Uterus (tissue), 4 donors: ENCODE measurements at places on chromosomes 2 and 18. TPM values are rescaled to one million over a fixed set of nuclear protein-coding genes. Genes with fewer than 3 reads are reported as not detected.

- no peaks in the 10 kb centered on the region for H3K4me1 ChIP-seq
- H3K36me3 ChIP-seq = no peaks in the 10 kb centered on the region
Observed at GRCh38 chr2:15670981-15671380, 79.3 kb downstream of the DDX1 start.

GRCh38 chr2:240987588-240987987 lies 10.8 kb upstream of the SNED1 start:
- no peak overlapping the region for H3K27ac ChIP-seq
- H3K27me3 ChIP-seq = no peaks in the 10 kb centered on the region
- H3K4me1 ChIP-seq = peaks cover 13% of the 10 kb centered on the region
- H3K36me3 ChIP-seq = no peaks in the 10 kb centered on the region

DNA sequence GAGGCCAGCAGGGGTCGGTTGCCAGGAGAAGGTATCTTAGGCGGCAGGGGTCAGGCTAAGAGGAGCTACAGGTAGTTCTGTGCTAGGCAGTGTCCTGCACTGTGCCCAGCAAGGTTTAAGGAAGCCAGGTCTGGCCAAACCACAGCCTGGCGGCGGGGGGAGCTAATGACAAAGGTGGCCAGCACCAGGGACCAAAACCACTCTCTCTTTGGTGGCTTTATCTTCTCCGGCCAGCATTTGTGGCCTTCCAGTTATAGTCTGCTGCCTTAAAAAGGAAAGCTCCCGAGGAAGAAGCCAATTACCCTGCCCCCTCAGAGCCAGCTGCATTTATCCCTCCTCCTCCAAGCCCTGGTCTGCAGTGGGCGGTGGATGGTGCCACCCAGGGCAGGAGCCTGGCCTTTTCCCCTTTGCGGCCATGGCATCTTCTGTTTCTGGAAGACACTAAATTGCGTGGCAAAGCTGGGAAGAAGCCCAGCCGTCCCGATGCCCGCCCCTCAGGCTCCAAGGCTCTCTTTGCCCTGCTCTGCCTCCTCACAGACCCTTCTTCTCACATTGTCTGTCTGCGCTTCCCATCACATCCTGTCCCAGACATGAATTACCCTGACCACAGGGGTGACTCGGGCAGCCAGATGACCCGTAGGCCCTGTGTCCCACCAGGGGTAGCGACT lies 94.6 kb downstream of the EN1 start:
- H3K27me3 ChIP-seq = no peaks in the 10 kb centered on the region
- no peaks in the 10 kb centered on the region for H3K36me3 ChIP-seq
- no peak overlapping the region for H3K4me3 ChIP-seq
- H3K27ac ChIP-seq = no peak overlapping the region

DNA sequence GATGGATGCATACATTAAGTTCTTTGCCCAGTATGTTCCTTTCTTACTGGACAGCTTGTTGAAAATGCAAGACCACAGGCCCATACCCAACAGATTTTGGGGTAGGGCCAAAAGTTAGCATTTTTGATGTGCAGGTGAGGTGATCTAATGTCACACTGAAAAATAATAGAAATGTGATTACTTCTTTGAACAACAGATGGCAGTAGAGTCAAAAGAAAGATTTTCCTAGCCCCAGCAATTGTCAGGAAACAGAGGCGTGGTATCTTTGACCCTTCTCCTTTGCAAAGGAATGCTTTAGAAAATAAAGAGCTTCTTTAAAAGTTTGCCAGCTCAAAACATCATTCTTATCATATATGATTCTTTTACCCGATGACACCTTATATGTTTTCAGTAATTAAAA lies 343.6 kb upstream of the SYT4 start:
- H3K4me3 ChIP-seq = no peak overlapping the region
- no peak overlapping the region for H3K27ac ChIP-seq
- H3K36me3 ChIP-seq = no peaks in the 10 kb centered on the region
- peaks cover 4% of the 10 kb centered on the region for H3K27me3 ChIP-seq

DNA sequence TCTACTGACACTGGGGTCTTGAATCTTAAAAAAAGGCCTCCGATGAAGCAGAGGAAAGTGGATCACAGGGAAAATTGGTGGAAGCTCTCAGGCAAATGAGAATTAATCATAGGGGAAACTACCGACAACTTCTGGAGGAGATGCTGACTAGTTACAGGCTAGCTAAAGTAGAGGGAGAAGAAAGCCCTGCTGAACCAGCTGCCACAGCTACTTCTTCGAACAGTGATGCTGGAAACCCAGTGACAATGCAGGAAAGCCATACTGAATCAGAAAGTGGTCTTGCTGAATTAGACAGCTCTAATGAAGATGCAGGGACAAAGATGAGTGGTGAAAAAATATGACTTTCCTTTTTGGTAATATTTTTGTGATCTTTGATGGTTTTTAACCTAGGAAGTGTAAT lies 44.9 kb upstream of the SLC3A1 start:
- H3K4me1 ChIP-seq = no peaks in the 10 kb centered on the region
- H3K27me3 ChIP-seq = no peaks in the 10 kb centered on the region
- no peak for DNase-seq
- H3K4me3 ChIP-seq = no peak overlapping the region
- H3K36me3 ChIP-seq = no peaks in the 10 kb centered on the region

DNA sequence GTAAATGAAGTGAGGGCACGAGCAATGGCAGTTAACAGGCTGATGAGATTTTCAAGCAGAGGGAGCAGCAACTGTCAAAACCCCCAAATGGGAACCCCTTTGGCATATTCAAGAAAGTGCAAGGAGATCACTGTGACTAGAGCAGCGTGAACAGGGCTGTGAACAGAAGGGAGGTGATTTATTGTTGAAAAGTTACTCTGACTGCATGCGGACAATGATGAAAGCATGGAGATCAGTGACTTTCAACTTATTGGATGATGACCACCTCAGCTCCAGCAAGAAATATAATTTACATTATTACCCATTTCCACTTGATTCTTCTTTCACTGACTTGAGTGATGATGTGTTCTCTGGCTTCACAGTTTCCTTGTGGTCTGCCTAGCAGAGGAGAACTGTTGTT lies 187.8 kb upstream of the BOD1L2 start:
- no peak overlapping the region for H3K4me3 ChIP-seq
- H3K27ac ChIP-seq = no peak overlapping the region
- no peaks in the 10 kb centered on the region for H3K4me1 ChIP-seq
- no peaks in the 10 kb centered on the region for H3K36me3 ChIP-seq

DNA sequence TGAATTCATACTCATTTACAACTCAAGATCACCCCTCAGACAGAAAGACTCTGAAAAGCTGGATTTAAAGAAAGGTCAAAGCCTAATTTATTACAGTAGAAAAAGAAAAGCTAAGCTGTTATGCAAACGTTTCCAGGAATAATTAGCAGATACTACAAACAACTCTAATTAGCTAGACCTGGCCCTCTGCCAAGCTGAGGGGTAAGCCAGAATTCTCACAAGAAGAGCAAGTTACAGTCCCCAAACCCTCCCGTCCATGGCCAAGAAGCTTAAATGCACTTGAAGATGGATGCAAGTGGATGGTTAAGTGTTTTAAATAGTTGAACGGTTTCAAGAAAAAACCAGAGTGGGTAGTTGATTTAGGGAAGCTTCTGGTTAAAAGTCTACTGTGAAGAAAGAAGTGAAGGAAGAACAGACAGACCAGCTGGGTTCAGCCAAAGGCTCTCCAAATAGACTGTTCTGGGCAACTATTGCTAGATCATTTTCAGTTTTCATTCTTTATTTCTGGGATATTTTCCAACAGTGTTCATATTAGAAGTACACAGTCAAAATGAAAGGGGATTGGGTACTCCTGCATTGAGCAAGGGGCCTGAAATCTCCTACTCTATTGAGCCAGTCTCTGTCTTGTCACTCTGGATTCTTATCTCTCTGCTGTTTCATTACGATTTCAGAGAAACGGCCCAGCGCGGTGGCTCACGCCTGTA lies 4.8 kb downstream of the LMAN2L start:
- no peaks in the 10 kb centered on the region for H3K36me3 ChIP-seq
- no peak for DNase-seq
- H3K4me1 ChIP-seq = no peaks in the 10 kb centered on the region
- H3K4me3 ChIP-seq = no peak overlapping the region
- no peaks in the 10 kb centered on the region for H3K27me3 ChIP-seq

DNA sequence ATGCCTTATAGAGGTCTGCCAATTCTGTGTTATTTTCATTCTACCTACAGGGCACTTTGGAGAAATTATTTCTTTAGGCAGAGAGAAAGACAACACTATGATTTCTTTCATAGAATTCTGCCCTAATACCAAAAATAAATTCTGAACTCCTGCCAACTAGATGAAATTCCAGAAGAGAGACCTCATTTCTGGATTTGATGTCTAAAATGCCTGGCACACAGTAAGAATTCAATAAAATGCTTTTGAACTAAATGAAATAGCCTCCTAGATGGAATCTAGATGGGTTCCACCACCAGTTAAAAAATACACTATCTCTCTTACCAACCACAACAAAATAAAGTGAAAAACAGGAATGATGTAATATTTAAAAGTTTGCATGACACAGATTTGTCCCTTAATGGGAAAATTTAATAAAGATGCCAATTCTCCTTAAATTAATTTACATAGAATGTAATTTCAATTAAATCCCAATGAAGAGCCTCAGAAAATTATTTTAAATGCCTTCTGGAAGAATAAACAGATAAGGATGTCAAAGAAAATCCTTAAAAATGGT lies 75.0 kb downstream of the OSBPL1A start:
- H3K27me3 ChIP-seq = no peaks in the 10 kb centered on the region
- H3K4me1 ChIP-seq = peaks cover 4% of the 10 kb centered on the region
- H3K27ac ChIP-seq = no peak overlapping the region
- no peaks in the 10 kb centered on the region for H3K36me3 ChIP-seq
- no peak for DNase-seq
- no peak overlapping the region for H3K4me3 ChIP-seq

- H3K4me1 ChIP-seq = no peaks in the 10 kb centered on the region
- no peak overlapping the region for H3K27ac ChIP-seq
- no peaks in the 10 kb centered on the region for H3K27me3 ChIP-seq
- H3K36me3 ChIP-seq = no peaks in the 10 kb centered on the region
Observed at GRCh38 chr18:33814546-33814945, 236.5 kb downstream of the ASXL3 start.

- no peak overlapping the region for H3K4me3 ChIP-seq
- H3K27me3 ChIP-seq = no peaks in the 10 kb centered on the region
- no peak for DNase-seq
- no peak overlapping the region for H3K27ac ChIP-seq
Observed at GRCh38 chr2:198874472-198874858, 583.3 kb downstream of the SATB2 start.

- H3K36me3 ChIP-seq = no peaks in the 10 kb centered on the region
- no peak for DNase-seq
- no peak overlapping the region for H3K4me3 ChIP-seq
- H3K27ac ChIP-seq = no peak overlapping the region
- H3K27me3 ChIP-seq = no peaks in the 10 kb centered on the region
- H3K4me1 ChIP-seq = no peaks in the 10 kb centered on the region
Observed at GRCh38 chr2:164937864-164938401, 17.4 kb downstream of the SLC38A11 start.

GRCh38 chr2:203582468-203582867 lies 47.4 kb upstream of the RAPH1 start:
- DNase-seq = no peak
- H3K27ac ChIP-seq = no peak overlapping the region
- H3K27me3 ChIP-seq = no peaks in the 10 kb centered on the region
- H3K36me3 ChIP-seq = no peaks in the 10 kb centered on the region

DNA sequence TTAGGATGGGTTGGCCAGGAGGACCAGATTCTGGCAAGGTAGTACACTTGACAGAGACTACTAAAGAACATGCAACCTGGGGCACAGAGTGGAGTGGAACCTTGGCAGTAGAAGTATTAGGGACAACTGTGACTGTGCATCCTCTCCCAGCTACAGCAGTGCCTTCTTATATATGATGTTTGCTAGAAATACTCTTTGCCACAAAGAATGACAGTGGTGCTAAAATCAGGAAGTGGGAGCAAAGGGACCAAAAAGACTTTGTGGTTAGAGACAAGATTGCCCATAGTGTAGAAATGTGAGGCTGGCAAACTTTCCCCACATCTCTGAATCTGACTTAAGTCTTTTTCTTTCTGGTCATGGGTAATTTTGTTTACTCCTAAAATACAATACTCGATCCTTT lies 9.4 kb upstream of the SLC38A11 start:
- no peak for DNase-seq
- H3K27me3 ChIP-seq = no peaks in the 10 kb centered on the region
- H3K4me1 ChIP-seq = no peaks in the 10 kb centered on the region
- H3K4me3 ChIP-seq = no peak overlapping the region
- H3K36me3 ChIP-seq = no peaks in the 10 kb centered on the region

- H3K27ac ChIP-seq = no peak overlapping the region
- H3K27me3 ChIP-seq = no peaks in the 10 kb centered on the region
- no peak overlapping the region for H3K4me3 ChIP-seq
- H3K4me1 ChIP-seq = no peaks in the 10 kb centered on the region
- DNase-seq = no peak
- no peaks in the 10 kb centered on the region for H3K36me3 ChIP-seq
Observed at GRCh38 chr18:30679285-30679930, 363.1 kb downstream of the DSC3 start.

DNA sequence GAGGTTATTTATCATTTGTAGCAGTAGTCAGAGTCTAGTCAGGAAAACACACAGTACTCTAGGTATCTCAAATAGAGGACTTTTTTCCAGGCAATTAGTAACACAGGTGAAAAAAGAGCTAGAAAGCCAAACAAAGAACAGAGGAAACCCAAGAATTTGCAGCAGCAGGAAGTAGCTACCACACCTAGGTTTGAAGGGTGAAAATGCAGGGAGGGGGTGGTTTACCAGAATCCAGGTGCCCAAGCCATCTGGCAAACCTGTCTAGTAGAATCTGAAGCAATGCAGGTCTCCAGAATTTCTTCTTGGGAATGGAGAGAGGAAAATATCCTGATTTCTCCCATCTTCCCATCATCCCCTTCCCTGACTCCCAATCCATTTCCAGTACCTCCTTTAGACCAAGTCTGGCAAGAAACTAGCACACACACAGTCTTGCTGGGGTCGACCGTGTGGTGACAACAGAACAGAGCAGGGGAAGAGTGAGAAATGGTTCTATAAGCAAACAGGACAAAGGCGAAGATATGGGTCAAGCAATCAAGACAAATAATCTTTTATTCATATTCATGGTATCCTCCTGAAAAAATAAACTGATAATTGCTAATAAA lies 231.9 kb upstream of the MMADHC start:
- no peak overlapping the region for H3K4me3 ChIP-seq
- H3K27me3 ChIP-seq = no peaks in the 10 kb centered on the region
- no peak overlapping the region for H3K27ac ChIP-seq
- no peaks in the 10 kb centered on the region for H3K36me3 ChIP-seq
- no peaks in the 10 kb centered on the region for H3K4me1 ChIP-seq
- DNase-seq = no peak

The HSPE1 gene
- 22.3 TPM for total RNA-seq

The PIEZO2 gene
- total RNA-seq = 7.2 TPM

The CFAP221 gene
- total RNA-seq = 0.51 TPM

The CPO gene
- not detected for total RNA-seq

The TIA1 gene
- 86.8 TPM for total RNA-seq

The GALNT14 gene
- total RNA-seq = 0.58 TPM
